ENCODE measurements at places on chromosomes 11 and 22. TPM values are rescaled to one million over a fixed set of nuclear protein-coding genes. Genes with fewer than 3 reads are reported as not detected.

The CCDC83 gene
- total RNA-seq = not detected

DNA sequence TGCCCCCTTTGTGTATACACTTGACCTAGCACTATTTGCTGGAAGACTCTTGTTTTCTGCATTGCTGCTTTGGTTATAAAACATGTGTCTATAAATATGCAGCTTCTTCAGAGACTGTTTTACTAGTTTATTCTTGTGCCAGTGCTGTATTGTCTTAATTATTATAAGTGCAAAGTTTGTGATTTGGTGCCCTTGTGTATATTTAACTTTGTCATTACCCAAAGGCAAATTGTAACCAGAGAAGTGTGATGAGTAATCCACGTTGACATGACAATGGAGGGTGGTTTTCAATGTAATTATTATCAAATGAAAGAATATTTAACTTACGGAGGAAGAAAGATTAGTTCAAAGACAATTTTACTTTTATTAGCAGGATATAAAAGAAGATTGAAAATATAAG, 75.0 kb upstream of the PRODH start:
- no peaks in the 10 kb centered on the region for H3K4me1 ChIP-seq
- no peak overlapping the region for H3K4me3 ChIP-seq
- H3K27me3 ChIP-seq = no peaks in the 10 kb centered on the region
- no peak overlapping the region for H3K27ac ChIP-seq
- DNase-seq = no peak

The CYTH4 gene
- 80.7 TPM for total RNA-seq

The BCO2 gene
- 35.7 TPM for total RNA-seq

DNA sequence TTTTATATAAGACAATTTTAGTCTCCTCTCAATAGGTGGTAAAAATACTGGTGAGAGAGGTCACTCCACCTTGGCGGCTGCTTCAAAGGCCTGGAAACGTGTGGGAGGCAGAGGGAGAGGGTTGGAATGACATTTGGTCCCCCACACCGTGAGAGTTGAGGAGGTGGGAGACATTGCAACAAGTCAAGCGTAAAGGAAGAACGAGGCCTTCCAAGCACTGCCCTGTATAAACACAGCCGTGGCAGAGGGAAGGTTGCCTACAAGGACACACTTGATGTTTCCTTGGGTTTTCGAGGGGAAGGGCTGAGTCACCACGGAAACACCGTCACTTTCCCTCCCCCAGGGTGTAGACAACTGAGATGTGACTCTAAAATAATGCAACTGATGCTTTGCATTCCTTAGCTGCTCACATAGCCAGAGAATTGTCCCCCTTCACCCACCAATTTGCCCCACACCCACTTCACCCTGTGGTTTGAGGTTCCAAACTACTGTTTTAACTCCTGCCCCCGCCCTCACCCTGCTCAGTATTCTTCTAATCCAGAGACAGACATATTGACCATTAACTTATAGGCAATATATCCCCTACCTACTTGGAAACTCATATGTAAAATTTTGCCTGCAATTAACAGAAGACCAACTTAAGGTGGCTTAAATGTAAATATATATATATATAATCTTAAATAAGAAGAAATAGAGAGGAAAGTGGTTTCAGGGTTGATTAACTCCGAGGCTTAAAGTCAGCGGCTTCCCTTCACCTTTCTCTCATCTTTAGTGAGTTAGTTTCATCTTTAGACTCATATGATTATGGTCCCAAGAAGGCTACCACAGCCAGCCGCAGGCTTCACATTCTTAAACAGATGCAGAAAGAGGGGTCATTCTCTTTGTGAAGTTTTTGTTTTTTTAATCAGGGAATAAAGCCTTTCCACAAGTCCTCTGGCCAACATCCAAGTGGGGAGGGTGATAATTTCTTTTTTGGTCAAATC, 54.1 kb upstream of the BDNF start:
- no peaks in the 10 kb centered on the region for H3K36me3 ChIP-seq
- H3K4me3 ChIP-seq = no peak overlapping the region
- H3K27me3 ChIP-seq = no peaks in the 10 kb centered on the region
- H3K4me1 ChIP-seq = no peaks in the 10 kb centered on the region
- peak; percentile 16 for DNase-seq
- no peak overlapping the region for H3K27ac ChIP-seq

The BDNF gene
- total RNA-seq = not detected

DNA sequence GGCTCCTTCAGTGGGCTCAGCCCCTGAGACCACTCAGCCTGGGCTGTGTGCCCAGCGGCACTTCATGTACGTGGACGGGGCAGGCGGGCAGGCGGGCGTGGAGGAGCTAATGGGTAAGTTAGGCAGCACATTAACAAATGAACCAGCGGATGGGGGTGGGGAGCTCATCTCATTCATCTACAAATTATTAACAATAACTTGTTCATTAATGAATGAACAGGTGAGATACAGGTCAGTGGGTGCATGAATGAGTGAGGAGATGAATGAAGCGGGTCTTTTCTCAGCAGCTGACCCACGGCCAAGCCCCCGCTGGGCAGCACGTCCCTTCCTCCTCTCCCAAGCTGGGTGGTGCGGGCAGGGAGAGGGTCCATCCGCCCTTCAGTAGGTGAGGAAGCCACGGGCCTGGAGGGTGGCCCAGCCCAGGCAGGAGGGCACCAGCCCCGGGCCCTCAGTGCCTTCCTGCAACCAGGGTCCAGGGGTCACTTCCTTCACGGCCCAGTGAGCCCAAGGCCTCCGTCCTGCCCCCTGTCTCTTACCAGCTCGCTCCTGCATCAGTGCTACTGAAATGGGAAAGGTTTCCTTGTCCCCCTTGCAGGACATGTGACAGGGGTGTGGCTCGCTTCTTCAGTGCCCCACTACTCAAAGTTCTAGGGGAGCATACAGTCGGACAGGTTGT, 60.5 kb upstream of the KCNQ1OT1 start:
- DNase-seq = peak; percentile 22
- no peaks in the 10 kb centered on the region for H3K36me3 ChIP-seq
- no peak overlapping the region for H3K4me3 ChIP-seq
- no peaks in the 10 kb centered on the region for H3K27me3 ChIP-seq
- H3K27ac ChIP-seq = no peak overlapping the region

DNA sequence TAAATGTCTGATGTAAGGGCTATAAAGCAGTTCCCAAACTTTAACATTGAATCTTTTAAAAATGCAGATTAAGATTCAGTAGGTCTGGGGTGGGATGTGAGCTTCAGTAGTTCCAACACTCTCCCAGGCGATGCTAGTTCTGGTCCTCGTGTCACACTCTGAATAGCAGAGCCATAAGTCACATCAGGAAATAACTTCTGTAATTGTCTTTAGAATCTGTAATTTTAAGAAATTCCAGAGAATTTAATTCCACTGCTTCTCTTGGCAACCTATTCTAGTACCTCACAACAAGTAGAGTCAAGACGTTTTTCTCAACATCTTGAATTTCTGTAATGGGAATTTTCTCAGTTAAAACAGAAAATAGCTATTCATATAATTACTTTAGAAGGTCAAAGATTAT, 223.1 kb downstream of the TMEM135 start:
- peaks cover 29% of the 10 kb centered on the region for H3K4me1 ChIP-seq
- H3K4me3 ChIP-seq = no peak overlapping the region
- no peak overlapping the region for H3K27ac ChIP-seq
- H3K36me3 ChIP-seq = no peaks in the 10 kb centered on the region

The TSPAN32 gene
- total RNA-seq = 0.14 TPM
